ENCODE measurements at places on chromosomes 1 and 21. TPM values are rescaled to one million over a fixed set of nuclear protein-coding genes. Genes with fewer than 3 reads are reported as not detected.

DNA sequence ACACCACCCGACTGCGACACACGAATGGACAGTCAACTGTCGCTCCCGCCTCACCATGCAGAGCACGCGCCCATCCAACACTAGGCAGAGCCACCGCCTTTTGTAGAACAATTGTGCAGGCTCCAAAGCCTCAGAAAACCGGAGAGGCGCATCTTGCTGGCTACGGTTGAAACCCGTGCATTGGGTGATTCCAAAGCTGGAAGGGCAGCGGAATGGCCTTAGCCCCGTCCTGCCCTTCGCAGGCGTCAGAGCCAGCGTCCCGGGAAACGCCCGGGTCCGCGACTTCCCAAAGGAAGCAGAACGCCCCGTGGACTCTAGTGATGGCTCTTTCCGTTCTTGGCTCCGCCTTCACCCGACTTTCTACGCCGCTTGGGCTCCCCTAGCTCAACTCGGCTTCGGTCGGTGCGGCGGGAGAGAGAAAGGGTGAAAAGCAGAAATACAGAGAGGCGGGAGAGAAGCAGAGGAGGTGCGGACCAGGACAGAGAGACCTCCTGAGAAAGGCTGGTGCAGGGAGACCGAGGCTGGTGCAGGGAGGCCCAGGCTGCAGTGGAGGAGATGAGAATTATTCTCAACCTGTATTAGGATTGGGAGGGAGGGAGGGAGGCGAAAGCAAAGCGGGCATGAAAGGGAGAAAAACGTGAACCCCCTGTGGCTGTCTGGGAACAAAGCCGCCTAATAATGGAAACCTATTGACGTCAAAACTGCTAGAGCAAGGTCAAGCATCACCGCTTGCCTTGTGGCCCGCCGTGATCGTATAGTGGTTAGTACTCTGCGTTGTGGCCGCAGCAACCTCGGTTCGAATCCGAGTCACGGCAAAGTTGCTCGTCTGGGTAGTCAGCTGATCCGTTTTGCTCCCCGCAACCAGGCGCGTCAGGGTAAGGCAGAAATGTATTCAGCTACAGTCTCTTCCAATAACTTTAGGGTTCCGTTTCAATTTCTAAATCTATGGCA is 99.5 kb downstream of the PRKAB2 start:
- DNase-seq: no peak

Gene KRTAP7-1
- total RNA-seq: not detected

GRCh38 chr1:41888756-41889155 is 30.0 kb downstream of the HIVEP3 start:
- peak; percentile 49 for DNase-seq

Gene GPR37L1
- not detected for total RNA-seq

DNA sequence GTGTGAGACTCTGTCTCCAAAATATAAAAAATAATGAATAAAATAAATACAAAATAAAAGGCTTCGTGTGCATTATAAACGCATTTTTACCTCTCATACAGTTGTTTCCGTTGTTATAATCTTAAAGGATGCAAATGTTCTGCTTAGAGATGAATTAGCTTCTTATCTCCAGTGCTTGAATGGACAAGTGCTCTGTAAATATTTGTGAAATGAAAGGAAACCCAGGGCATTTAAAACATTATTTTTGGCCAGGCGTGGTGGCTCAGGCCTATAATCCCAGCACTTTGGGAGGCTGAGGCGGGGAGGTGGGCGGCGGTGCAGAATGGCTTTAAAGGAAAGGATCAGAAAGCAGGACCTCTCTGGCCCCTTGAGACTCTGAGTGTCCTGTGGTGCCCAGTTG is 94.5 kb downstream of the HUNK start:
- no peak for DNase-seq

DNA sequence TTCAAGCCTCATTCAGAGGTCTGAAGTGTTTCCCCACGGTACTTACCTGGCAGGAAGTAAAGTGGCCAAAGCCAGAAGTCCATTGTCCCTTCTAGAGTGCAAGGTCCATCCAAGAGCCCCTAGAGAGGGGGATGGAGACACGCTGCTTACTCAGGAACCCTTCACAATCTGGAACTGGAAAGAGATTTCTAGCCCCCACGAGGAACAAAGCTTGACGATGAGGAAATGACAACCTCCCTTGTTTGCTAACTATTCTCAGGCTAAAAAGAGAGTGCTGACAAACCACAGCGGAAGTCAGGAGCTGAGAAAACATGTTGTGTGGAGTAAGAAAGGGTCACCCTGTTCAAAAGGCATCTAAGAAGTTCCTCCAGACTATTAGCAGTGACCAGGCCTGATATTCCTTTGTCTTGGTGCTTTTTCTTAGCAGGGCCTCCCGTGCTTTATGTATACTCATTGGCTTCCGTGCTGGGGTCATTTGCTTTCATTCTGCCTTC is at the start of gene FCMR:
TSS of gene FCMR (minus strand) at position 170 of the 494 bp plus-strand sequence. CDS start at position 83, 87 bp downstream.
- DNase-seq: no peak

GRCh38 chr1:15674386-15675159 is 9.5 kb upstream of the PLEKHM2 start:
- no peak for DNase-seq
